ENCODE measurements at places on chromosomes 1 and 21.

- no peak for DNase-seq
These were observed 64.4 kb downstream of the MACF1 start for GRCh38 chr1:39268906-39269305.

GRCh38 chr1:9874959-9875635 is 35.0 kb downstream of the CTNNBIP1 start:
- peak; percentile 56 for DNase-seq

DNA sequence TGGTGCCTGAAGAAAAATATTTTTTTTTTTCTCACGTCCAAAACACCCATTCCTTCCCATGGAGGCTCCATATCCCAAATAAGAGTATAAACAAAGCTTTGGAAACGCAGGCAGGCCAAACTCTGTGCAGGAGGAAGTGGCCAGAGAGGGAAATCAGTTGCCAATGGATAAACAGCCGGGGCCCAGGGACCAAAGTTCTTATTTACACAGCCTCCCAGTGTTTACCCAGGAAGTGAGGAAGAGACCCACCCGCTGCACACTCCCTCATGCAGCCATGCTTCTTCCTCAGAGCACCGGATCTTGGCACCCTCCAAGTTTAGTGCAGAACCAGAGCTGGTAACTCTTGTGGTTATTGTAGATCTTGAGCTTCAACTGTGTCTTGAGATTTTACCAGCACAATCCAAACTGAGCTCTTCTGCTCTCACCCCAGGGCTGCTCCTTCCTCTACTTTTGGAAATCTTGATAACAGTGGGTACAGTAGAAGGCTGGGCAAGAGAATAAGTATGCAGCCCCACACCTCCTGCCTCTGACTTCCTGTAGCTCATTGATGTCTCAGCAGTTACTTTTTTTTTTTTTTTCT is 14.2 kb downstream of the MARCKSL1 start:
- no peak for DNase-seq

DNA sequence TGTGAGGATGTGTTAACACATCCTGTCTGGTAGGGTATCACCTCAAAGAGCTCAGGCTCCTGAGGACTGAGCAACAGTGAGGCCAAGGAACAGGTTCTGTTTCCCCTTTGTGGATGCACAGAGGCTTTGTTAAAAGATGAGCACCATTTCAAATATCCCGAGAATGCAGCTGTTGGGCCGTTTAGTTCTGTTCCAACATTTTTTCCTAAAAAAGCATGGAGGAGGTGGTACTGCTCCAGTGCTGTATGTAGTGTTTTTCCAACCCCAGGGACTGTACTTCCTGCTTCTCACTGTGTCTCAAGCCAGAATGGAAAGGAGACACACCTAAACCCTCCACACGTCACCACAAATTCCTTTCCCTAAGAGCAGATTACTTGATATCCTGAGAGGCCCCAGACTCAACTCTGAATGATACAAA is 53.8 kb upstream of the BCL10 start:
- DNase-seq: no peak

GRCh38 chr1:224380003-224380402 is 23.3 kb downstream of the CNIH4 start:
- no peak for DNase-seq

GRCh38 chr21:33839167-33839716 is 76.4 kb downstream of the ATP5PO start:
- no peak for DNase-seq

DNA sequence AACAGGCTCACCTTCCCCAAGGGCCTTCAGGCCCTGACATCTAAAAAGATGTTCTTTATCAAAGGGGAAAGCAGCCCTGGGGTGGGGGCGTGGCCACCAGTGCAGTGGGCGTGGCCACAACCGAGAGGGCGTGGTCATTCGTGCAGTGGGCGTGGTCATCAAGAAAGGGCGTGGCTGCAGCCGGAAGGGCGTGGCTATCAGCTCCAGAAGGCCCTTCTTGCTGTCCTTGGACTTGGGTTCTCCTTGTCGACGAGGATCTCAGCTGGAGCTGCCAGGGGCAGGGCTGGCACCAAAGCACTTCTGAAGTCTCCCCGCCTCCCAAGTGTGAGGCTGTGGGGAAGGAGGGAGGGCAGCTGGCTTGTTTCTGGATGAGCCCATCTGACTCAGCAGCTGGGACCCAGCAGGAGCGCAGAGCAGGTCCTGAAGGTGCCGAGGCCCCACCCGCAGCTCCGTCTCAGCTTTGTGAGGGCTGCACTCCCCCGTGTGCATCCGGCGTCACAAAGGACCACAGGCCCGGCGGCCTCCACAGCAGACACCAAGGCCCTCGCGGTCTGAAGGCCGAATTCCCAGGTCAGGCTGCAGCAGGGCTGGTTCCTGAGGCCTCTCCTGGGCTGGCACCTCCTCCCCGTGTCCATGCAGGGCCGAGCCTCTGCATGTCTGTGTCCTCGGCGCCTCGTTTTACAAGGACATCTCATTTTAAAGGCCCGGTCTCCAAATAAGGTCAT is 12.8 kb downstream of the PDE9A start:
- DNase-seq: no peak

DNA sequence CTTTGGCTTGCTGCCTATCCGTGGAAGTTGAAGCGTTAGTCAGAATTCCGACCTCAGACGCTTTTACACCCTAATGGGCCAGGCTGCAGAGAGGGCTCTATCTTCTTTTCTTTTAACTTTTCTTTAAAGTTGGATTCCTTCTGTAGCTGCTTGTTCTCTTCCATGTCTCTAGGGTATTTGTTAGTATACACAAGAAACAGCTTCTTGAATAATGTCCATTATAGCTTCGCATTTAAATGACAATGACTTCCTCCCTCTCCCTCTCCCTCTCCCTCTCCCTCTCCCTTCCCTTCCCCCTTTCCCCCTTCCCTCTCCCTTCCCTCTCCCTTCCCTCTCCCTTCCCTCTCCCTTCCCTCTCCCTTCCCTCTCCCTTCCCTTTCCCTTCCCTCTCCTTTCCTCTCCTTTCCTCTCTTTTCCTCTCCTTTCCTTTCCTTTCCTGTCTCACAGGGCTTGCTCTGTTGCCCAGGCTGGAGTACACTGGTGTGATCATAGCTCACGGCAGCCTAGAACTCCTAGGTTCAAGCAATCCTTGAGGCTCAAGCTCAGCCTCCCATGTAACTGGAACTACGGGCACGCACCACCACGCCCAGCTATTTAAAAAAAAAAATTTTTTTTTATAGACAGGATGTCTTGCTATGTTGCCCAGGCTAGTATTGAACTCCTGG is 33.0 kb downstream of the RIPPLY3 start:
- no peak for DNase-seq

GRCh38 chr1:209134001-209134400 is 449.5 kb upstream of the CAMK1G start:
- DNase-seq: no peak

- DNase-seq: no peak
These were observed 34.3 kb downstream of the LGALS8 start for GRCh38 chr1:236558081-236558480.

DNA sequence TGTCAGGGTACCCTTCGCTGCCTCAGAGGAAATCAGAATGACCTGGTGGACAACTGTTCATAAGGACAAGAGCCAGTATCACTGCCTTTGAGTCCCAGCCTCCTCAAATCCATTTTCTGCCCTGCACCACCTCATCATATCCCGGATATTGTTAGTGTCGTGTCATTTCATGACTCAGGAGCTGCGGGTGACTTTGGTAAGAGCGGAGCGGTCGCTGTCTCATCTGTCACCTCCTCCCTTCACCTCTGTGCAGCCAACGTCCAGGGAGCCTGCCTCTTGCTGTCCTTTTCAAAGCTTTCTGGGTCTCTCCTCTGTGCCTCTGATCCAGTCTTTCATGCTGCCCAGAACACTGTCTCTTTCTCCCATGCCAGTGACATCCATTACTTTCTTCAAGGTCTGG is 7.0 kb upstream of the C1orf198 start:
- DNase-seq: no peak

DNA sequence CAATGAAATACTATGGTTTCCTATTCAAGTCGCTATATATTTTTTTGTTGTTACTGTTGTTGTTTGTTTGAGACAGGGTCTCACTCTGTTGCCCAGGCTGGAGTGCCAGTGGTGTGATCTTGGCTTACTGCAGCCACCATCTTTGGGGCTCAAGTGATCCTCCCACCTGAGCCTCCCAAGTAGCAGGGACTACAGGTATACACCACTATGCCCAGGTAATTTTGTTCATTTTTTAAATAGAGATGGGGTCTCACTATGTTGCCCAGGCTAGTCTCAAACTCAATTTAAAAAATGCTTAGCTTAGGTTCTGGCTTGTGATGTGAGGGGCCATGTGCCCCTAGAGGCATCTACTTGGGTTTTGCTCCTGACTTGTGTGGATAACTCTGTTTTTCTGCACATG is 9.8 kb downstream of the RABIF start:
- DNase-seq: no peak

DNA sequence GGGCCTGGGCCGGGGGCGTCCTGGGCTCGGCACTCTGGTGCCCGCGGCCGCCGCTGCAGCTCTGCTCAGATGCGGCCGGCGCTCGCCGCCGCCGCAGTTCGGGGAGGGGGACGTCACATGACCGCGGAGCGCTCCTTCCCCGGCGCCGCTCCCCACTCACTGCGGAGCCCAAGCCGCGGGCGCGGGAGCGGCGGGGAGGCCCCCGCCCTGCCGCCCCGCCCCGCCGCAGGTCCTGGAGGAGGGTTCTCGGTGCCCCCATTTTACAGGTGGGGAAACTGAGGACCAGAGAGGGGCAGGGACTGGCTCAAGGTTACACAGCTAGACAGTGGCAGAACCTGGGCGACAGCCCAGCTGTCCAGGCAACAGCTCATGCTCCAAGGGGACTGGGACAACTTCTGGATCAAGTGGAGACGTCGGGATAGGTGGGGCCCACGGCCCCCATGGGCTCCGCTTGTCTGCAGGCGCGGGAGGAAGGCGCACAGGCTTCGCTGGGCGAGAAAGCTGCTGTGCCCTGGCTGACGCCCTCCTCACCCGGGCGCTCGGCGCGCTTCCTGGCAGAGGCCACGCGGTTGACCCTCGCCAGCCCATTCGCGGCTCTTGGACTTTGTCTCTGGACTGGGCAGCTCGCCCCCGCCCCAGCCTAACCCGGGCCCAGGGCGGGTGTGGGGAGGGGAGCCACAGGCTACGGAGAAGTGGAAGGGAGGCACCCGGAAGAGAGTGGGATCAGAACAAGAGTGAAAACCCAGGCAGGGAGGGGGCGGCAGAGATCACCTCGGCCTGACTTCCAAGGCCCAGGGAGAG is at the start of gene RAP1GAP:
TSS of gene RAP1GAP (minus strand) at position 100 of the 801 bp plus-strand sequence. CDS start 49,325 bp downstream, outside the sequence.
- no peak for DNase-seq
